ENCODE measurements at places on chromosomes 6 and 20. TPM values are rescaled to one million over a fixed set of nuclear protein-coding genes. Genes with fewer than 3 reads are reported as not detected.

MAFB gene
- 55.9 TPM for total RNA-seq

DNA sequence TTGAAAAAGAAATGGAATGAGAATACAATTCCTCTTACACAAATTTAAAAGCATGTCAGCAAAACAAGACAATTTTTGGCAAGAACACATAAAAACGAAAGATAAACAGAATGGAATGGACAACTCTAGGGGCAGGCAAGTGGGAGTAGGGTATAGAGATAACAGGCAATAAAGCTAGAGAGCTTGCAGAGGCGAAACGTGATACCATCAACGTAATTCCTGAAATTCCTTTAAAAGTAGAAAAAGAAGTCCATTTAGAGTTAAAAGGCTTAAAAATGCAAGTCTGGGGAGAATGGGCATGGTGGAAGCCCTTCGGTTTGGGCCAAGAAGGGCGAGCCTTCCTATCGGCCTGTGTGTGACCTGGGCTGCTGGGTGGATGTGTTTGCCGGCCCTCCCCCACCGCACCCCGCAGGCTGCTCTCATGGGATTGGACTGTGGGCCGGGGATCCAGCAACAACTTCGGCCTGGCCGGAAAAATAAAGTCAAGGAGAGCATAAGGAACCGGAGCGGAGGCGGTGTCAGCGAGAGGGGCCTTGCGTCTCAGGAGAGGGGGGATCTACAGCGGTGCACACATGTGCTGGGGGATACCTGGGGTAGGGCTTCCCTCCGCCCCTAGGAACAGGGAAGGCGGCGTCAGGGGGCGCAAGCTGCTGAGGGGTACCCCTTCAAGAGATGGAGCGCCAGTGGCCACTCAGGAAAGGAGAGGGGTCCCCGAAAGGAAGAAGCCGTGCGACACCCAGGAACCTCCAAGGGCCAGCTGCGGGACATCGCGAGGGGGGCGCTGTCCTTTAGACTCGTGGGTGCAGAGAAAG, 4.1 kb downstream of the TMEM239 start:
- no peak for ATAC-seq

DNA sequence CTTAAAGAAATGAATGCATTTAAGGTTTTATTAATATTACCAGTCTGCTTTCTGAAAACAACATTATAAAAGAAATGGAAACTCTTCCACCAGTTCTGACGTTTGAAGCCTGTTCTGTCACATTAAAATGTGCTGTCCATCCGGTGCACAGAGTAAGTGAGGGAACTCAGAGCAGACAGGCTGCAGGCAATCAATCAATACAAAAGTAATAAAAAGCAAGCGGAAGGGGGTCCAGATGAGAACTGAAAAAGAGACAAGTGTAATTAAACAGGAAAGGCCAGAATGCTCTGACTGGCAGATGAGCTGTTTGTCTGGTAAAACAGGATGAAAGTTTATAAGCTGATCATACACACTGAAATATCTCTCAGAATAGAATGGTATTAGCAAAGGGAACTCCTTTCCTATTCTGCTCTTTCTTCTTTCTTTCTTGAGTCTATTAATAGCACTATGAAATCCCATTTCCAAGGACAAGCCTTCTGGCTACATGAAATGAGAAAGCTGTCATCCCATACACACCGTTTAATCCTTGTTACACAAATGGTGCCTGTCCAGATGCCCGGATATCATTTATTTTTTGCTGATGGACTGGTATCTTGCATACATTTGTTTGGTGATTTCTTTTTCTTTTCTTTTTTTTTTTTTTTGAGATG, 94.3 kb downstream of the RAMACL start:
- no peak for ATAC-seq

FIG4 gene
- total RNA-seq: 8.8 TPM

GRCh38 chr6:6633898-6634734, 45.6 kb downstream of the LY86 start:
- no peak for ATAC-seq

- no peak for ATAC-seq
Observed at GRCh38 chr6:74834967-74835366, 370.9 kb downstream of the COL12A1 start.

DNA sequence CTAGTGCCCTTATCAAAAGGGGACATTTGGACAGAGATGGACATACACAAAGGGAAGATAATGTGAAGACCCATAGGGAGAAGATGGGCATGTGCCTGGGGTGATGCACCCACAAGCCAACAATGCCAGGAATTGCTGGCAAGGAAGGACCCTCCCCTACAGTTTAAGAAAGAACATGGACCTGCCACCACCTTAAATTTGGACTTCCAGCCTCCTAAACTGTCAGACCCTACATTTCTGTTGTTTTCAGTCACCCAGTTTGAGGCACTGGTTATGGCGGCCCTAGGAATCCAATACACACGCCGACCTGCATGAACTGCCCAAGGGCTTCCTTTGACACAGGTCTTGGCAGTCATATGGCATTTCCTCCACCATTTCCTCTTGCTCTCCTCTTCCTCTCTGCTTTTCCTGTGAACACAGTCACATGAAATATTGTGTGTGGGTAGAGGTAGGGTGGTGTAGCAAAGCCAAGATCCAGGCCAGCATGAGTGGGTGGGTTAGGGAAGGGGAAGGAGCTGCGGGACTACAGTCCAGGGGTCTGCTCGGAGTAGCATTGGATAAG, 115.6 kb downstream of the ZDHHC14 start:
- no peak for ATAC-seq

GRCh38 chr6:114144887-114145851, 174.2 kb upstream of the HDAC2 start:
- ATAC-seq: no peak

GRCh38 chr6:22556266-22556665, 13.1 kb upstream of the HDGFL1 start:
- ATAC-seq: no peak

- ATAC-seq: no peak
Observed at GRCh38 chr6:164227952-164228522, 813.5 kb downstream of the QKI start.

- no peak for ATAC-seq
Observed at GRCh38 chr6:17212546-17213371, 68.4 kb upstream of the RBM24 start.

- no peak for ATAC-seq
Observed at GRCh38 chr6:11738661-11739375, 39.8 kb downstream of the ADTRP start.

All from esophagus mucosa (tissue), 1 donor.